Ureter (tissue), 1 donor: ENCODE measurements at places on chromosomes 5 and 9. TPM values are rescaled to one million over a fixed set of nuclear protein-coding genes. Genes with fewer than 3 reads are reported as not detected.

- no peak for DNase-seq
Observed at GRCh38 chr5:133698259-133698554, 85.9 kb upstream of the FSTL4 start.

GRCh38 chr5:58357121-58357520 lies 102.8 kb downstream of the PLK2 start:
- DNase-seq: no peak

The PLPP7 gene
- 3.9 TPM for total RNA-seq

DNA sequence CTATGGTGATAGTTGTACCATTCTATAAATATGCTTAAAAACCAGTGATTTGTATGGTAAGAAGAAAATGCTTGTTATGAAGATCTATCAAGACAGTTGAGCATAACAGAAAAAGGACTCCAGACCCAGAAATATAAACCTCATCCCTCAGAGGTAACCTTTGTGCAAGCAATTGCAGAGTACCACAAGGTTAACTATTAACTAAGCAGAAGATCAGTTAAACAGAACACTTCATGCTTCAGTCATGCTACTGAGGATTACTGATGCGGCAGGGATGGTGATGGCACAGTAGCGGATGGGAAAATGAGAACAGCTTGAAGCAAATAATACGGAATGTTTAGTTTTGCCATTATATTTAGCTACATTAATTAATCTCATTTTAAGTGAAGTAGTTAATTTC lies 45.5 kb downstream of the IARS1 start:
- DNase-seq: no peak

DNA sequence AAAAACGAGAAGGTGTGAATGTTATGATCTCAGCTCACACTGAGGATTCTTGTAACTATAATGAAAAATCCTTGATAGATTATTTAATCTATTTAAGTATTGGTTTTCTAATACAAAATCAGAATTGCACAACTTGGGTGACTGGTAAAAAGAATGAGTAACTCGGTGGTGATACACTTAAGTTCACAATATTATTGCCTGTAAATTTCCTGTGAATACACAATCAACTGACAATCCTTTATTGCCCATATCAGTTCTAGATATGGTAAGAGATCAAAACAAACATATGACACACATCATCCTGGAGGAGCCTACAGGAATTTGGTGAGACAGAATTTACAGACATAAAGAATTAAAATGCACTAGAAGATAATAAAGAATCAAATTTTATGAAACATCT lies 14.1 kb upstream of the LURAP1L start:
- DNase-seq: no peak

- no peak for DNase-seq
Observed at GRCh38 chr5:180611140-180611850, 20.0 kb upstream of the SCGB3A1 start.

- DNase-seq: no peak
Observed at GRCh38 chr5:13998254-13998653, 53.8 kb upstream of the DNAH5 start.

DNA sequence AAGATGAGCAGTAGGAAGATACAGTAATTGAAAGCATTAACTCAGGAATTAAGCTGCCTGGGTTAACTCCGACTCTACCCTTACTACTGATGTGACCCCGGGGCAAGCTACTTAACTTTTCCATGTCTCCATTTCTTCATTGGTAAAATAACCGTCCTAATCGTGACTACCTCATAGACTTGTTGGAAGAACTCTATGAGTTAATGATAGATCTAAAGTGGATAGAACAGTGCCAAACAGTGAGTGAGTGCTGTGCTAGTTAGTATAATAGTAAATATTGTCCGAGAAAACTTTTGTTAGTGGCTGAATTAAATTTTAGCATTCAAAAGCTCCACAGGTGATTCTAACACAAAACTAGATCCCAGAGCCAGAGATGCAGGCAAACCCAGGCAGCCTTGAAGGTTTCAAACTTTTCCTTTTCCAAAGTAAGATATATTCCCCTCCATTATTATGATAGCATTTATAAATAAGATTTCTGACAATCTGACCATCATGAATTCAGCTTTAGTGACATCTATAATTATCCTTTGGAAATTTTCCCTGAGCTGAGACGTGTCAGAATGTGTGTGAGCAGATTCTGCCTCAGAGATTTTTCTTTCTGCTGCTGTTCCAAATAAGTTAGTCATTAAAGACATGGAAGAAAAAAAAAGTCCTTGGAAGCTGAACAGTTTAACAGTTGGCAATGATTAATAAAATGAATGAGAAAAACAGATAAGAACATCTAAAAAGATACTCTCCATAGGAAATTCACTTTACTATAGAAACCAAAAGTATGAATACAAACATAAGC lies 369.5 kb downstream of the PRELID2 start:
- DNase-seq: no peak

DNA sequence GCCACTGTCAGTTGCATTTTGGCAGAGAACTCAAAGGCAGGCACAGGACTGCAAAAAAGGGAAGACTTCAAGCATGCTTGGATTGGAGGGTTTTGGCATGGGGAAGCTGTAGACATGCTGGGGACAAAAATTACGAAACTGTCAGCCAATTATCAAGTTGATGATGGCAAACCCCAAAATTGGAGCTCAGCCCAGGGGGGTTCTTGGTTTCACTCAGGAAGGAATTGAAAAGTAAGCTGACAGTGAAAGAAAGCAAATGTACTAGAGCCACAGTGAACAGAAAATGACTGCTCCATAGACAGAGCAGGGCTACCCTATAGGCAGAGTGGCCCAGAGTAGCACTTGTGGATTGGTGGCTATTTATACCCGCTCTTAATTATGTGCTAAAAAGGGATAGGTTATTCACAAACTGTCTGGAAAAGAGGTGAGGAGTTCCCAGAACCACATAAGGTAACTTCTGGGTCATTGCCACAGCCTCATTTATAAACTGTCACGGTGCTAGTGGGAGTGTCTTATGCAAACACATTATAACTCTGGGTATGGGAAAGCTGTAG lies 14.6 kb upstream of the CFAP95 start:
- no peak for DNase-seq

The HSD17B4 gene
- total RNA-seq: 438 TPM

- DNase-seq: no peak
Observed at GRCh38 chr5:178434851-178435250, 155.3 kb downstream of the COL23A1 start.
